ENCODE measurements at places on chromosomes 3 and 15.

GRCh38 chr3:167184511-167184910 is 195.6 kb downstream of the ZBBX start:
- DNase-seq: no peak

DNA sequence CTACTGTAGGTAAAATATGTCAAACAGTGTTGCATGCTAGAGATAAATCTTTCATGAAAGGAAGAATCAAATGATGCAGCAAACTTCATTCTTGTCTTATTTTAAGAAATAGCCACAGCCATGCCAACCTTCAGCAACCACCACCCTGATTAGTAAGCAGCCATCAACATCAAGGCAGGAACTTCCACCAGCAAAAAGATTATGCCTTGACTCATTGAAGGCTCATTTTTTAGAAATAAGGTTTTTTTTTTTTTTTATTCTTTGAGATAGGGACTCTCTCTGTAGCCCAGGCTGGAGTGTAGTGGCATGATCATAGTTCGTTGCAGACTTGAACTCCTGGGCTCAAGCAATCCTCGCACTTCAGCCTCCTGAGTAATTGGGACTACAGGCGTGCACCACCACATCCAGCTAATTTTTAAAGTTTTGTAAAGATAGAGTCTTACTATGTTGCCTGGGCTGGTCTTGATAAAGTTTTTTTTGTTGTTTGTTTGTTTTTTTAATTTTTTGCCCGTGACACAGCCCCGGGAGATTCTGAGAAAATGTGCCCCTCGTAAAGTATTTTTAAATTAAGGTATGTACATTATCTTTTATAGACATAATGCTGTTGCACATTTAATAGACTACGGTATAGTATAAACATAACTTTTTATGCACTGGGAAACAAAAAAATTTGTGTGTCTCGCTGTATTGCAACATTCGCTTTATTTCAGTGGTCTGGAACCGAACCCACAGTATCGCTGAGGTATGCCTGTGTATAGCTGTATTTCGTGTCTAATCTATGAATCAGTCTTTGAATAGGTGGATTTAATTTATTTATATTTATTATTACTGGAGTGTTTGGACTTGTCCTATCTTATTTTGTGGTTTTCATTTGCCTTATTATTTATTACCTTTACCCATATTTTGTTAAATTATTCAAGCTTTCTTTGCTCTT is 23.3 kb downstream of the SNRK start:
- DNase-seq: no peak

GRCh38 chr3:43319794-43320193 is 33.5 kb downstream of the SNRK start:
- no peak for DNase-seq

DNA sequence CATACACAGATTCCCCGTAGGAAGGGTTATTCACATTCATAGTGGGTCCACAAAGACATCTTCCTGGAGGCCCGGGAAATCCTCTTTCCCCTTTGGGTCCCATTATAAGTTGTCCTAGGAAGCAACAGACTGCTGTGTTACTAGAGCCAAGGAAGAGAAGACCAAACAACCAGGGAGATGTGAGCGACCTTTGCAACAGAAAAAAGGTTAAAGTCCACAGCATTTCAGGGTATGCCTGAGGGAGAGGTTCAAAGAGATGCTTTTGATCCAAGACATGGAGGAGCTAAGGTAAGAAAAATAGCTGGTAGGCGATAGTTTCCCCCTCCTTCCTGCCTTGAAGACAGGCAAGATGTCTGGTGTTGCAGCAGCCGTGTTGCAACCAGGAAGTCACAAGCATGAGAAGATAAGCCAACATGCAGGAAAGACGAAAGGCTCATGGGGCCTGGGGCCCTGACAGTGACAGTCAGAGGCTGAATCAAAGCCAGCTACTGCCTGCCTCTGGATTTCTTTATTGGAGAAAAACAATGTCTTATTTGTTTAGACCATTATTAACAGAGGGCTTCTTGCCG is 30.9 kb downstream of the EAF1 start:
- no peak for DNase-seq

DNA sequence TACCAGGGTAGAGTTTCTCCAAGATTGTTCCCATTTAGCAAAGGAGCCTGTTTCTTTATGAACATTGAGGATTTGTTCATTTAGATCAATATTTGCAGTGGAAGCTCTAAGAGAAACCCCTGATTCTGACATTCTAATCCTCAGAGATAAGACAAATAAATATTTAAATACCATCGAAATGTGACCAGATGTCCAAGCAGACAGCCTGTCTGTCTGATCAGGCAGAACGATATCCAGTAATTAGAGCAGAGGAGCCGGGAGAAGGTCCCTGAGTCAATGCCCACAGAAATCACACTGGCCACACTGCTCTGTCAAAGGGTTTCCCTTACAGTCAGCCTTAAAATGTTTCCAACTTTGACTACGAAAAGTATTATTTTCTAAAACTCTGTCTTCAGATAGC is 15.7 kb upstream of the ARPIN start:
- no peak for DNase-seq

DNA sequence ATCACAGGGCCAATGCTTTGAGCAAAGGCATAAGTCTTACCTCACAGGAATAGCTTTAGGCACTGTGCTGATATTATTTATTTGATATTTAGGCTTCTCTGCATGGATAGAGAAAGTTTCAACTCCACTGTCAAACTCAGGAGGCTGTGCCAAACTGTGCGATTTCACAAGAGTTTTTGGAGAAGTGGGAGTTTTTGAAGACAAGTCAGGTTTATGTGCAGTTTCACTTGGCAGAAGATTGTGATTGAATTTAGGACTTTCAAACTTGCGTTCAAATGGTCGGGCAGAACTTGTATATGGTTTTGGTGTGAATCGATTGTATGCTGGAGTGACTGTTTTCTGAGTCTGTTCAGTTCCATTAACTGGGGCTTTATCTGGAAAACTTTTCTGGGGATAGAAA is 113.7 kb downstream of the TJP1 start:
- DNase-seq: no peak

- no peak for DNase-seq
These were observed 47.1 kb downstream of the ATP13A4 start for GRCh38 chr3:193507566-193507965.
